ENCODE measurements at places on chromosomes 4 and X.

DNA sequence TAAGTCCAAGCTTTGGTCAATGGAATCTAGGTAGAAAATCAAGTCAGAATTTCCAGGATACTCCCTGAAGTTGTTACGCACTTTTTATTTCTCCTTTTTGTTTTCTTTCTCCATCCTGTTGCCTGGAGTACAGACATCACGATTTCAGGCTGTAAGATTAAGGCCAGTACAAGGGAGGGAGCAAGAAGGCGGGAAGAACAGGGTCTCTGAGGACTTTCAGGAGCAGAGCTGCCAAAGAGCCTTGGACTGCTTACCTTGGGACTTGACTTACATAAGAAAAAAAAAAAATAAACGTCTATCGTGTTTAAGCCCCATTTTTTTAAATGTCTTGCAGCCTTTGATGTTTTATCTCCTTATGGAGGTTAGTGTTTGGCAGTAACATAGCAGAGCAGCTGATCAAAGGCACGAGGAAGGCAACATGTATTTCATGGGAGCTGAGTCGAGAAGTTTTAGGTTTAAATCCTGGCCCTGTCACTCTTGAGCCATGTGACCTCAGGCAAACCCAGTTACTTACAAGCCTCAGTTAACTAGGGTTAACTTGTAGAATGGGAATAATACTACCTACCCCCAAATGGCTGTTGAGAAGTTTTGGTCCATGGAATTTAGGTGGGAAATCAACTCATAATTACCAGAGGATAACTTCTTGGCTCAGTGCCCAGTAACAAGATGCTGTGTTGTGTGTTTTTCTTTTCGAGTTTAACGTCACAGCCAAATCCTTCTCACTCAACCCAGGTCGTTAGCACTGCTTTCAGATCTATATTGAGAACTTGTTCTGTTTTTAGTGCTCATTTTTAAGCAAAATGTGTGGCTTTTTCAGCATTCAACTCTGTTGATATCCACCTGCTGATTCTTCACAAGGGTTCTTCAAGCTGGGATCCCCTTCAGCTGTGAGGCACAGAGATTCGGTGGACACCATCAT is 106.8 kb downstream of the CLNK start:
- peaks cover 6% of the 10 kb centered on the region for H3K27me3 ChIP-seq
- H3K27ac ChIP-seq, result no peak overlapping the region
- peaks cover 19% of the 10 kb centered on the region for H3K4me1 ChIP-seq

- H3K4me1 ChIP-seq, result no peaks in the 10 kb centered on the region
- no peak overlapping the region for H3K27ac ChIP-seq
- H3K27me3 ChIP-seq, result no peaks in the 10 kb centered on the region
- DNase-seq, result no peak
These were observed 293.6 kb upstream of the NDST3 start for GRCh38 chr4:117740736-117741135.

- no peak overlapping the region for H3K4me3 ChIP-seq
- DNase-seq, result no peak
- H3K27ac ChIP-seq, result no peak overlapping the region
- H3K4me1 ChIP-seq, result no peaks in the 10 kb centered on the region
- H3K27me3 ChIP-seq, result no peaks in the 10 kb centered on the region
These were observed 116.0 kb downstream of the COX7B2 start for GRCh38 chr4:46793036-46793435.

DNA sequence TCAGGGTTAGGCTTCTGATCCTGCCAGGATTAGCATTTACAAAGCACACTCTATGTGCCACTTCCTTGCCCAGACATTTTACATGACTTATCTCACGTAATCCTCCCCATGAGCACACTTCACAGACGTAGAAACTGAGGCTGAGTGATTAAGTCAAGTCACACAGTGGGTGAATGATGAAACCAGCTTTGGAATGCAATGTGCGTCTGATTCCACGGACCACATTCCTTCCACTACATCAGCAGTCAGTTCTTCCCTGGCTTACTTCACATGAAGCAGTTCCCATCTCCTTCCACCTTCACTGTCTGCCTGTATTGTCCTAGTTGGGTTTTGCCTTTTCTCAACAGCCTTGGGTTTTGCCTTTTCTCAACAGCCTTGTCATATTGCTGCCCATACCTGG is 134.3 kb upstream of the PPARGC1A start:
- DNase-seq, result no peak
- no peak overlapping the region for H3K4me3 ChIP-seq
- no peaks in the 10 kb centered on the region for H3K4me1 ChIP-seq
- H3K27ac ChIP-seq, result no peak overlapping the region
- no peaks in the 10 kb centered on the region for H3K36me3 ChIP-seq

DNA sequence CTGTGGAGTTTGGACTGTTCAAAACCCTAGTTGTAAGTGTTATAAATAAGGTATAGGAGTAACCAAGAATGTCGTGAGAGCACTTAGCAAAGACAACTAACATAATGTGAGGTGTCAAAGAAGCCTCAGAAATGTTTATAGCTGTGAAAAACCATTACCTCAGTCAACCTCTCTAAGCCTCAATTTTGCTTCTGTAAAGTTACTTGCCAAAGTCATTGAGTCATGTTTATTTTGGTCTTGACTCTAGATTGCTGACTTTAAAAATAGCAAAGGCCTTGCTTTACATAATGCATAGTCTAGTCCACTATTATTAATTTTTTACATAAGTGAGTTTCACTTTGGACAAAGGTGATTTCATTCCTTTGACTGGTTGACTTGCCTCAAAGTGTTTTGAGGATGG is 257.6 kb upstream of the CXXC4 start:
- H3K36me3 ChIP-seq, result no peaks in the 10 kb centered on the region
- no peak overlapping the region for H3K4me3 ChIP-seq
- H3K27me3 ChIP-seq, result no peaks in the 10 kb centered on the region
- H3K4me1 ChIP-seq, result peaks cover 2% of the 10 kb centered on the region
- no peak for DNase-seq

DNA sequence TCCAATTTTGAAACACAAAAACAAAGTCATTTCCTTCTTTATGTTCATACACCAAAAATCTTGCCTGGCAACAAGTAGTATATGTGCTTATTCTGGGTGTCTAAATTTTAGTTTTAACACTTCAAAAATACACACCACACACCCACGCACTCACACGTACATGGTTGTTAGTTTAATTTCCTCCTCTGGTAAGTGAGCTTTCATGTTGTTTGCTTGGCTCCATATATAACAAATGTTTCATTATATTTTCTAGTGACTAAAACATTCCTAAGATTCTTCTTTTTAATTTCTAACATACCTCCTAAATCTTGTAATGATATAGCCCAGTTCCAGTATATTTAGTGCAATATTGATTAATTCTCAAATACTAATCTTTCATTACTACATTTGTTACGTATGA is 80.9 kb downstream of the PRDM5 start:
- H3K36me3 ChIP-seq, result no peaks in the 10 kb centered on the region
- H3K4me3 ChIP-seq, result no peak overlapping the region
- no peak for DNase-seq
- no peaks in the 10 kb centered on the region for H3K27me3 ChIP-seq
- H3K27ac ChIP-seq, result no peak overlapping the region
- H3K4me1 ChIP-seq, result no peaks in the 10 kb centered on the region

- H3K27me3 ChIP-seq, result peaks cover 5% of the 10 kb centered on the region
- no peak for DNase-seq
These were observed 18.7 kb downstream of the FAM184B start for GRCh38 chr4:17762726-17763125.

- no peaks in the 10 kb centered on the region for H3K27me3 ChIP-seq
- no peak for DNase-seq
- no peak overlapping the region for H3K4me3 ChIP-seq
- no peak overlapping the region for H3K27ac ChIP-seq
These were observed 13.1 kb downstream of the NAT8L start for GRCh38 chr4:2071912-2072867.
